ENCODE measurements at places on chromosomes 2 and 18.

GRCh38 chr2:221969087-221969829 lies 329.5 kb downstream of the PAX3 start:
- DNase-seq, result no peak

DNA sequence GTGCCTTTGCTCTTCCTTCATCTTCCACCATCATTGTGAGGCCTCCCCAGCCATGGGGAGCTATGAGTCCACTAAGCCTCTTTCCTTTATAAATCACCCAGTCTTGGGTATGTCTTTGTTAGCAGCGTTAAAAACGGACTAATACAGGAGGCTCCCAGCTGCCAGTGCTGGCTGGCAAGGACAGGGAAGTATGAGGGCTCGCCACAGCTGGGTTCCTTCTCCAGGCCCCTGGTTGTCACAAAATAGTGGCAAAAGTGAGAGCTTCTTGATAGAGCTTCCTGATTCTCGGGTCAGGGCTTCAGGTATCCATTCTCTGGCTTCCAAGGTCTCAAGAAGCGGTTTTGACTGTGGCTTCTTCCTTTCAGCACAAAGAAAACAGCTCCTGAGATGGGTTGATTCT lies 85.0 kb downstream of the ZNF516 start:
- no peak for DNase-seq

DNA sequence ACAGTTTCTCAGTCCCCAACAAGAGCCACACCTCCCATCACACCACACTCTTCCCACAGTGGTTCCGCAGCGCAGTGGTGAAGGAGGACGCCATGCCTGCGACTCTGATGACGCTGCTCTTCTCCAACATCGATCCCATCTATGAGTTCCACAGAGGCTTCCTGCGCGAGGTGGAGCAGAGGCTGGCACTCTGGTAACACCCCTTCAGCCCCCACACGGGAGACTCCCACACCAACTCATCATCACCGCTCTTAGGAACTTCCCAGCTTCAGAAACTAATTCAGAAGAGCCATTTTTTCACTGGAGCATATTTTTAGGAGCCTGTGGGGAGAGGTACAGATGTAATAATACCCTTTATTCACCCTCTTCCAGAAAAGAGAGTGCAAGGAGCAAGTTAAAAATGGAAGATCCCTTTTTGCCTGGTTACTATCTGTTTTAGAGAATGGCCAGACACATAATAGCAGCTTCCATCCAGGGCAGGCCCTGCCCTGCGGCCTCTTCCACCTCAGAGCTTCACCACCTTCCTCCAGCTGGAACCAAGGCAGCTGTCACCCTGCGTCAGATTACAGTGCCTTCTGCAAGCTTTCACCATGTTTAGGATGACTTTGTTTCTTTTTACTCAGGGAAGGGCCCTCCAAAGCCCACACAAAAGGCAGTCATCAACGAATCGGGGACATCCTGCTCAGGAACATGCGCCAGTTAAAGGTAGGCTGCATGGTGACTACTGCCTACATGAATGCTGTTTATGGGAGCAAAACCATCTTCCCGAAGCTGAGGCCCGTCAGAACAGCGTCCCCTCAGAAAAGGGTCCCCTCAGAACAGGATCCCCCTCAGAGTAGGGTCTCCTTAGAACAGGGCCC lies 44.9 kb downstream of the STK25 start:
- DNase-seq, result no peak

GRCh38 chr18:59577386-59577655 lies 119.9 kb downstream of the CCBE1 start:
- DNase-seq, result no peak

DNA sequence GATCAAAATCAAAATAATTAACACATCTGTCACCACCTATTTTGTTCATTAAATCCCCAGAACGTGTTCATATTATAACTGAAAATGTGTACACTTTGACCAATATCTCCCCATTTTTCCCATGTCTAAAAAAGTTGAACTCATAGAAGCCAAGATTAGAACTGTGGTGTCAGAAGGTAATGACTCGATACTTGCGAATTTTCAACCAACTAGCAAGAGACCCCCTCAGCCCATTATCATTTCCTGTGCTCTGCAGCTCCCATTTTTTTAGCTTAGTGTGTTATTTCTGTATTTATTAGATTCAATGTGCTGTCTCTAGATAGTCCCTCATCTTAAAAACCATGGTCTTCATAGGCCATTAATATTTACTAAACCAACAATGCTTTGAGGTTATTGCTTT lies 248.7 kb upstream of the PIK3C3 start:
- no peak for DNase-seq
